Stimulated activated CD8-positive, alpha-beta memory T cell treated with anti-CD3 and anti-CD28 coated beads, Interleukin-7, amount 100 ng/mL, for 1 hour (primary cell): ENCODE measurements at places on chromosomes 1 and 21.

GRCh38 chr1:184755226-184756065 lies 788 bp upstream of the EDEM3 start:
- no peak for DNase-seq

DNA sequence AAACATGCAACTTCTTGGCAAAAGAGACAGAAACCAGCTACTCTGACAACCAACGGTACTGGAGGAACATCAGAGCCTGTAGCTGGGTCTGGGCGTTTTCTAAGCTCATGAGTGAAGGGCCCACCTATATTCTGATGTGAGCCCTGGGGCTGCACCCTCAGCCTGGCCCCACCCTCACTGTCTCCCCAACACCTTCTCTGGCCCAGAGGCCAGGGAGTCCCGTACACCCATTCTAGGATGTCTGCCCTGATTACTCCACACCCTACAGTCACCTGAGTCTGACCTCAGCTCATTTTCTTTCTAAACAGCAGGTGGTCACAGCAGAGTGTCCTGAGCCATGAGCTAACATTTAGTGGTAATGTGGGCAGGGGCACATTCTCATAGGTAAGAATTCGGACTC lies 439.2 kb downstream of the MATN1 start:
- no peak for DNase-seq

DNA sequence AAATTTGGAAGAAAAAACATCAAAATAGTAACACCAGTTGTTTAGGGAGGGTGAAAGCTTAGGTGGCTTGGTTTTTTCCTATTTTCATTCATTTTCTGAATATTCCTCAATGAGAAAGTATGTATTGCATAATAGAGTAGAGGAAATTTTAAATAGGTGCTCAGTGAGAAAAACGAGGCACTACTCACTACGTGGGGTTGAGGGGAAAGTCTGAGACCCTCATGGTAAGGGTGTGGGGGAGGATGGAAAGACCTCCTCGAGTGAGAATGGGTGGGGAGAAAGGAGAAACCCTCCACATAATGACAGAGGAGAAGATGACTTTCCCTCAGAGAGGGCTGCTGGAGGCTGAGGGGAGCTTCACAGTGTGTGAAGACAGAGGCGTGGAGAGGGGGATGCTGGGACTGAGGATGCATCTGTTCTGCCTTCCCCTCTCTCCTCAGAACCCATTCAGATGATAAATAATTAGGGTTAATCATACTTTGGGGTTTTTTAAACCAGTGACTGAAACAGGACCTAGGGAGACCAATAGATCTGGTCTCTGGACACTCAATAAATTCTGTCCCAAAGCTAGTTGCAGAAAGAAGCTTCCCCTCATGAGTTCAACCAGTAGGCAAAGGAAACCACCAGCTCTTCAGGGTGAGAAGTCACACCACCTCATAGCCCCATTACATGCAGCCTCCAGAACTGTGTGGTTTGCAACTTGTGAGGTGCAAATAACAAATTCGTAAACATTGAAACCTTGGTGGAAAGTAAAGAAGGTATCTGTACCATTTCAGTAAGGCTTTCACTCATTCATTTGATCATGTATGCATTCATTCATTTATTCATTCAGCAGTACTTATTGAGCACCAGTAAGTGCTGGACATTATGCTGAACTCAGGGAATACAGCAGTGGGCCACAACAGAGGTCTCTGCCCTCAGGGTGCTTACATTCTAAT lies 17.1 kb downstream of the SLAMF7 start:
- DNase-seq, result no peak

DNA sequence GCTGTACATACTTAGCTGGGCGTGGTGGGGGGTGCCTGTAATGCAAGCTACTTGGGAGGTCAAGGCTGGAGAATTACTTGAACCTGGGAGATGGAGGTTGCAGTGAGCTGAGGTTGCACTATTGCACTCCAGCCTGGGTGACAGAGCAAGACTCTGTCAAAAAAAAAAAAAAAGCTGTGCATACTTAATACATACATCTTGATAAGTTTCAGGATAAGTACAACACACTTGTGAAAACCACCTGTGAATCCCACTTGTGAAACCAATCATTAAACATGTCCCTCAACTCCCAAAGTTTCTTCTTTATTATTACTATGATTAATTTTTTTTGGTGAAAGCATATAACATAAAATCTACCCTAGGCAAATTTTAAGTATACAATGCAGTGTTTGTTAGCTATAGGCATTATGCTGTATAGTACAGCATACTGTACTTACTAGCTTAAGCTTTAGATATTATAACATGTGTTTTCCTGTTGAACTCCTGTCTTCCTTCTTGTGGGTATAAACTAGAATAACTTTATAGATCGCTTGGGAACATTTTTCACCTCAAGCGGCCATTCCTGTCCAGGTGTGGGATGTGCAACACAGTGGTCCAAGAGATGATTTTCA lies 41.4 kb downstream of the DISC1 start:
- no peak for DNase-seq

GRCh38 chr1:245671966-245672767 lies 517.4 kb downstream of the KIF26B start:
- no peak for DNase-seq

- no peak for DNase-seq
Observed at GRCh38 chr1:47709872-47710231, 272.0 kb downstream of the FOXD2 start.

GRCh38 chr1:227887697-227888403 lies 59.9 kb downstream of the WNT9A start:
- no peak for DNase-seq

GRCh38 chr1:164559342-164560051 lies 513 bp downstream of the PBX1 start:
- no peak for DNase-seq

- DNase-seq, result no peak
Observed at GRCh38 chr1:231329483-231329882, 8.2 kb downstream of the EXOC8 start.

- DNase-seq, result no peak
Observed at GRCh38 chr1:153629971-153630370, 1.7 kb downstream of the S100A1 start.
